ENCODE measurements at places on chromosomes 6 and 20.

DNA sequence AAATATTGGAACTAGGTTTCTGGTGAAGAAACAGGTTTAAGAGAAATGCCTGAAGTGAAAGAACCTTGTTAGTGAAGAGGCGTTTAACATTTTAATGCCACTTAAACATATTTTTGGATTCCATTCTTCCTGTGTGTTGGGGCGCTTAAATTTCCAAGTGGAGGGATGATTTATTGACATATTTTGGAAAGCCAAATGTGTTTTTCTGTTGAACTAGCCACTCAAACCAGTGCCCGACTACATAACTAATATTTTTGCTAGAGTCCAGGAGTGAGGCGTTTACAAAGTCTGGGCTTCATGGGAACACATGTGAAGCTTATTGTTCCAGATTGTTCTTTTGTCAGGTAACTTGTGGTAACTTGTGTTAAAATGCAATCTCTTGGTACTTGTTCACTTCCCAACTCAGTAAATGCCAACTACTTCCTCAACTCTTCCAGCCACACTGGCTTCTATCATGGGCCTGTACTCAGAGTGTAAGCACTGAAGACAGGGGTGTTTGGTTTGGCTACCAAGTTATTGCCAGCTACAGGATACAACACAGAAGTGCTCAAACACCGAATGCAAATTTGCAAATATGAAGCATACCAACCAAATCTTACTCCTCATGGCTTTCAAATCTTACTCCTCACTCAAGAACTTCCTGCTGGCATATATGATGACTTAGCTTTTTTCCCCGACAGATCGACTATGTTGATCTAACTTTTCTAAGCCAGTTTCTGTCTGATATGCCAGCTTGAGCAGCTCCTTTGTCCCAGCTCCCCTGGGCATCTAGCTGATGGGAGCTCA, 2.0 kb upstream of the ZNFX1 start:
- DNase-seq: no peak

DNA sequence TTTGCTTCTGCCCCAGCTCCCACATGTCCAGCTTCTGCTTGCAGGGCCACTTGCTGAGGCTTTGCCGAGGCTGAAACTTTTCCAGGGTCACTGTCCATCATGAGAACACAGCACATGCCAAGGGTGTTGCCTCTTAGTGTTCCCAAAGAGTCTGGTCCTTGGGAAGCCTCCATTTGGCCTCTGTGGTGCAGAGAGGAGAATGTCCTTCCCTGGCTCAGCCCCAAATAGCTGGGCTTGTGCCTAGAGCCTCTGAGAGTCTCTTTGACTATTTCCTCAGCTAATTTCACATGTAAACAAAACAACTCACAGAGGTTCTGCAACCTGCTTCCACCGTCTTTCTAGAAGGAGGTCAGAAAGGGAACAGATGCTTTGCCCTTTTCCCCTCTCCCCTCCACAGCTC, 40.4 kb upstream of the RAB23 start:
- no peak for DNase-seq

GRCh38 chr20:33604991-33605370, 57.1 kb upstream of the C20orf144 start:
- DNase-seq: no peak

- no peak for DNase-seq
Observed at GRCh38 chr6:153781306-153781705, 257.7 kb upstream of the OPRM1 start.

- no peak for DNase-seq
Observed at GRCh38 chr6:166419717-166420116, 37.0 kb upstream of the MPC1 start.

- DNase-seq: no peak
Observed at GRCh38 chr6:155611742-155612141, 156.1 kb upstream of the NOX3 start.

- peak; percentile 19 for DNase-seq
Observed at GRCh38 chr6:15247500-15248450, 1.9 kb downstream of the JARID2 start.

- no peak for DNase-seq
Observed at GRCh38 chr6:110628330-110628729, 151.9 kb upstream of the SLC22A16 start.

GRCh38 chr6:62803094-62803493, 408.2 kb upstream of the FKBP1C start:
- DNase-seq: no peak

- no peak for DNase-seq
Observed at GRCh38 chr6:54115966-54116365, 4.7 kb downstream of the MLIP start.

- no peak for DNase-seq
Observed at GRCh38 chr20:37413379-37413778, 67.4 kb downstream of the SRC start.

DNA sequence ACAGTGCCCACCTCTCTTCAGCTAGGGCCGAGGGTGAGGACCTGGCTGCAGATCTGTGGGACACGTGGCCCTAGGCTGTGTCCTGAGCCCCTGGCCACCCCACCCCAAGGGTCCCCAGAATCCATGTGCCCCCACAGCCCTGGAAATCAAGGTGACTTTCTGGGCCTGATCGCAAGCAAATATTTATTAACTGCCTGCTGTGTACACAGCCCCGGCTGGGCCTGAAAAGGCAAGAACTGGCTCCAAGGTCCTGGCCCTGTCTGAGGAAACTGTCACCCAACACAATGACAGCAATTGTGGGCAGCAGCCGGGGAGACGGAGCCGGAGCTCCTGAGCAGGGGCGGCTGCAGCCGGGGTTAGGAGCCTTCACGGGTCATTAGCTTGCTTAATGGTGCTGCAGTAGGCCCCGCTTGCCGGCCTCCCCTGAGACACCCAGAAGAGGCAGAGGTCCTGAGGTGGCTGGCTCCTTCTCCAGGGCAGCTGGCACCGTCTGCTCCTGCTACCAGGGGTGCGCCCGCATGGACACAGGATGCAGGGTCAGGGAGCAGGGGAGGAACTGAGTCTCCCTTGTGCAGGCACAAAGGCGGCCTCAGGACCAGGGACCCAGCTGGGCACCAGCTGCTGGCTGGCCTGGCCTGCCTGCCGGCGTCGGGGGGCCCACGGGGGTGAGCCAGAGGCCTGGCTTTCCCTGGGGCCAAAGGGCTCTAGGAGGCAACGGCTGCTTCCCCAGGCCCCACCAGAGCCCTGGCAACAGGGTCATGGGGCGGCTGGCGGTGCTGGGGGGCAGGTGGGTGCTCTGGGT, 24.1 kb downstream of the NPEPL1 start:
- no peak for DNase-seq

DNA sequence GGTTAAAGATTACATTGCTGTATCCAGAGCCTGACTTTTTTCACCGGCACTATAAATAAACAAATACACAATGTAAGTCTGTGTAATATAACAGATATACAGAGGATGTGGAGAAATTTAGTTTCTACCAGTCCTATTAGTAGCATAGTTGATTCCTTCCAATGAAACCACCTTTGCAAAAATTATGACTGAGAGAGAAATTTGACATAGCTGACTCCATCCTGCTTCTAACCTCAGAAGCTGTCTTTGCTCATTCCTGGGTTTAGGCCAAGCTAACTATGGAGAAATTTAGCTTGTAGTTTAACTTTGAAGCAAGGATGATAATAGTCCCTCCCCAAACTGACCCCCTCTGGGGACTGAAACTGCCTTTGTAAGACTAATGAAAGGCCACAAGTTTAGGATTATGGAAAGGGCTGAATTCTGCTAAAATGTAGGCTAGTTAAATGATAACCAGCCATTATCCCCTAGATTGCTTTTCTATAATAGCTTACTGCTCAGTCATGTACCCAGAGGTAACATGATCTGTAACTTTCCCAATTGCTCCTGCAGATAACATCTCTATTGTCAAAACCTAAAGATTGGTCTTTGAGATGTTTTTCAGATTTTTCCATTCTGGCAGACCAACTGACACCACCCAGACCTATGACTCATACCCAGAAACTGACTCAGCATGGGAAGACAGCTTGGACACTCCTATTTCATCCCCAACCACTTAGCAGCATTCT, 172.8 kb upstream of the ARG1 start:
- no peak for DNase-seq

- DNase-seq: no peak
Observed at GRCh38 chr6:161238081-161238480, 35.8 kb downstream of the AGPAT4 start.

- DNase-seq: no peak
Observed at GRCh38 chr6:82744286-82745015, 321.2 kb downstream of the UBE3D start.

DNA sequence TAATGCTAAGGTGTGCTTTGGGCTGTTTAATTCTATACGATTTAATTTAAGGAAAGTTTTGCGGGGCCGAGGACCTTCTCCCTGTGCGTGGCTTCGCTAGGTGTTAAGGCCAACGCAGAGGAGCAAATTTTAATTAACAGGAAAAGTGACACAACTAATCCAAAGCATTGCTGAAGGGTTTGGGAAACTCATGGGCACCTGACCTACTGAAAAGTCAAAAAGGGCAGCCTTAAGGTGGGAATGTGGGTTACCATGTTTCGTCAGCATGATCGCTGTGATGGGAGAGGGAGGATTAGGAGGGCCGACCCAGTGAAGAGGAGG, 415 bp upstream of the CUL9 start:
- no peak for DNase-seq

GRCh38 chr6:111486921-111487320, 3.9 kb upstream of the REV3L start:
- no peak for DNase-seq

GRCh38 chr6:159201336-159201735, 32.1 kb downstream of the FNDC1 start:
- DNase-seq: no peak

DNA sequence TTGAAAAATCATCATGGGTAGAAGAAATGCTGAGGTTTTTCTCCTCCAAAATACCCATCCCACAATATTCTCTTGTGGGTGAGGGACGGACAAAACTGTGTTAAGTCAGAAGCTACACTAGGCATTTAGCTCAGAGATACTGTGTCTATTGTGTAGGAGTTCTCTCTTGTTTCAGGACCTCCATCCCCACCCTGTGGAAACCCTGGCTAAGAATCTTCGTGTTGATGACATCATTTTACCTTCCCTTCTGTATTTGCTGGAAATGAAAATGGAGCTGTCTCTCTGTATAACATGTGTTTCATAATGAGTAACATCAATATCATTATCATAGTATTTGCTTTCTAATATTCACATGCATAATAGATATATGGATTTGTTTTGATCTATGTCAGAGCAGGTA, 1193.0 kb upstream of the CITED2 start:
- no peak for DNase-seq

DNA sequence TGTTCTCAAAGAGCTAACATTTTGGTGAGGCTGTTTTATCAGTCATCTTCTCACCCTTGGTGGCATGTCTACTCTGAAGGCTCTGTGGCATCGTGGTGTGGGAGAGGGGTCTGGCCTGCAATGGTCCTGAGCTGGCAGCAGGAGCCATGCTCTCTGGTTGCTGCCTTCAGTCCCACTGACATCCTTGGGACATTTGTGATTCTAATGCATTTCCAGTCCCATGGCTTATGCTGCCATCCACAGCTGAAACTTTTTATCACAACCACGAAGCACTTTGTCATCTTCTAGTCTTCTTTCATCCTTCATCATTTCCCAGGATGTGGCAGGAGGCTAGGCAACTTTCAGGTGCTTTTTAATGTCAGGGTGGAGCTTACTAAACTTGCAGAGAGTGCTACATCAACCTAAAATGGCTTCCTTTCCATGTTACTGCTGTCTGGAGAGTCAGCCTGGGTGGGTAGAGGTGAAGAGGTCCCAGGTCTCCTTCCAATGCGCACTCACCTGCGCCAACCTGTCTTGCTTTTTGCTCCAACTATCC, 77.1 kb downstream of the GPR63 start:
- no peak for DNase-seq

GRCh38 chr6:129329678-129330077, 380.3 kb downstream of the ARHGAP18 start:
- DNase-seq: no peak

- DNase-seq: no peak
Observed at GRCh38 chr6:122676146-122676545, 65.9 kb downstream of the PKIB start.

DNA sequence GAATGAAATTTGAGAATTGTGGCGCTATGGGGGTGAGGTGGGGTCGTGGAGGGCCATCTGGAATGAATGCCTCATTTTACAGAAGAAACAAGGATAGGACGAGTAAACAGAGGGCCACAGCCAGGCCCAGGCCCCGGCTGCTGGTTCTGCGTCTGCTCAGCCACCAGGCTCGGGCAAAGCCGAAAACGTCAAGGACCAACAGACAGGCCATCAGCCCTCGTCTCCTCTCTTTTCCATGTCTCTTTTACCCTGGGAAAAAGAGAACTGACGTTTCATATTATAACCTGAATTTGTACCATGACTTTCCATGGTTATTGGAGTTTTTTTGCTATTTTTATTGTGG, 212.4 kb upstream of the ARID1B start:
- DNase-seq: no peak

DNA sequence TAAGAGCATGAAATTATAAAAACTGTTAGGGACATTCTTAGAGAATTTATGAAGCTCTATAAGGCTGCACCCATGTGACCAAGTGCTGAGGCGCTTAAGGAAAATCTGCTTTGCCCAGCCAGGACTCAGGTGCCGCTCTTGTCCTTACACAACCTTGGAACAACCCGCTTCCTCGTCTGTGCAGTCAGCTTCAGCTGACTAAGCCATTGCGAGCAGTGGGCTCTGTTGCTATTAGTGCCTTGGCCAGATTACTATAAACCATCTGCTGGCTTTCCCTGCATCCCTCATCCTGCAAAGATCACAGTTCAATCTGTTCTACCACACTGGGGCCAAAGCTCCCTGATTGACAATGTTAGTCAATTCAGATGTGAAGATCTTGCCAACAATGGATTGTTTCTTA, 89.1 kb upstream of the E2F3 start:
- no peak for DNase-seq

GRCh38 chr6:78842953-78843352, 24.4 kb upstream of the IRAK1BP1 start:
- no peak for DNase-seq

- DNase-seq: no peak
Observed at GRCh38 chr20:1479831-1480595, 11.2 kb downstream of the SIRPB2 start.

- DNase-seq: no peak
Observed at GRCh38 chr6:5557506-5557905, 296.2 kb downstream of the FARS2 start.

DNA sequence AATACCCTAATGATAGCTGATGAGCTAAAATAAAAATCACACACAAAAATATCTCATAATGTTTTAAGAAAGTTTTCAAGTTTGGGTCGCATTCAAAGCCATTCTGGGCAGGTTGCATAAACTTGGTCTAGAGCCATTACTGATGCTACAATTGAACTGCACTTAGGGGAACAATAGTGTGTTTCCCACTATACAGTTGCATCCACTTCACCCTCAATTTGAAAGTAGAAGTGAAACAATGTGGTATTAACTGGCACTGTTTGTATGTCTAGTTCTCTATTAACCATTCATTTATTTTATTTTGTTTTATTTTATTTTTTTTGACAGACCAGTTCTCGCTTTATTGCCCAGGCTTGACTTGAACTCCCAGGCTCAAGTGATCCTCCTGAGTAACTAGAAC, 23.0 kb upstream of the STK38 start:
- no peak for DNase-seq
